Stimulated activated CD4-positive, alpha-beta T cell treated with anti-CD3 and anti-CD28 coated beads, TNF-alpha, amount 100 ng/mL, for 24 hours (primary cell): ENCODE measurements at places on chromosomes 2 and 18.

- DNase-seq = no peak
Observed at GRCh38 chr18:2954869-2955645, 57.9 kb downstream of the LPIN2 start.

DNA sequence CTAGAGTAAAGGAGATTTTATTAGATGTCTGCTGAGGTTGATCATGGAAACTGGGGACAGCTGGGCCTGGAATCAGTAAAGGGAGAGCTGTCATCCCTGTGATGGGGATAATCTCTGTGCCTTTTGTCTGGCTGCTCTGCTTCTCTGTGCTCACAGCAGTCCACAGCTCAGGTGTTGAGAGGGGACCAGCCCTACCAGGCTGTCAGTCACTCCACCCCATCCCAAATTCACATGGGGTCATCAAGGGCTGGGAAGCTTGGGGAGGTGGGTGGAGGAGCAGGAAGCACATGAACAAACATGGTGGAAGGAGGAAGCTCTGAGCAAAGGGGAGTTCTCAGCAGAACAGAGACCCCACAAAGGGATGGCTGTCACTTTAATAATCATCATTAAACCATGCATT, 13.7 kb upstream of the LRRFIP1 start:
- no peak for DNase-seq

DNA sequence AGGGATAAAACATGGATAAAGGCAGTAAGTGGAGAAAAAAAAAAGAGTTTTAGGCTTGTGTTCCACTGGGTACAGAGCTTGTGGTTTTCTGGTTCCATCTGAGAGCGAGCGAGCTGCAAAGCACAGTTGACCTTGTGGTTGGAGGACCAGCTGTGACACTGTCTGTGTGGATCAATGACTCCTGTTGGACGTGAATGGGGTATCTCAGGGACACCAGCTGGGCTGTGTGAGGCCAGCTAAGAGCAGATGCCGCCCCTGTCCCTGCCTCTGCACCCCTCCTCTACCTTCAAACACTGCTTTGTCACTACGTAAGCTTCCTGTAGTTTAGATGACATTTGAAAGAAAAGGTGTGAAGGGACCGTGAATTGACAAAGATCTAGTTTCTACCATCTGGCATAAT, 67.8 kb downstream of the QPCT start:
- no peak for DNase-seq

DNA sequence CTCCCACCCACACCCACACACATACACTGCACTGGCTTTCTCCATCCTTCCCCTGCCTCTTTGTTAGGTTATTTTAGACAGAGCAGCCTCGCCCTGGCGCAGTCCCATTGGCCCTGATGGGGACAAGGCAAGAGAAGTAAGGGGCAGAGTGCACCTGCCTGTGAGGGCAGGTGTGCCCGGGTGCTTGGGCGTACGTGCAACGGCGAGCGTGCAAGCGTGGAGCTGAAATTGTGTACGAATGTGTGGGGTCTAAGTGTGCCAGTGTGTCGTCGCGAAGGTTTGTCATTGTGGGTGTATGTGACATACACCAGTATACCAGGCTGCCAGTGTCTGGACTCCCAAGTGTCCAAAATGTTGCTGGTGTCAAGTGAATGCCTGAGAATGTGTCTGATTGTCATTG, 544 bp downstream of the LRATD1 start:
- DNase-seq = no peak

DNA sequence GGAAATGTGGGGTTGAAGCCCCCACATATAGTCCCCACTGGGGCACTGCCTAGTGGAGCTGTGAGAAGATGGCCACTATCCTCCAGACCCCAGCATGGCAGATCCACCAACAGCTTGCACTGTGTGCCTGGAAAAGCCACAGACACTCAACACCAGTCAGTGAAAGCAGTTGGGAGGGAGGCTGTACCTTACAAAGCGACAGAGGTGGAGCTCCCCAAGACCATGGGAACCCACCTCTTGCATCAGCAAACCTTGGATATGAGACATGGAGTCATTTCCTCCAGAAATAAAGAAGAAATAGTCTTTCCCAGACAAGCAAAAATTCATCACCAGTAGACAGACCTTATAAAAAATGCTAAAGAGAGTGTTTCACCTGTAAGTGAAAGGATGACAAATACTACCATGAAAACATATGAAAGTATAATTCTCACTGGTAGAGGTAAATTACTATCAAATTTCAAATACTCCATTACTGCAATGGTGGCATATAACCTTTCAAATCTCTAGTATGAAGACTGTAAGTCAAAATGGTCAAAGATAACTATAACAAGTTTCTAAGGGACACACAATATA, 152.6 kb upstream of the EPHA4 start:
- no peak for DNase-seq

DNA sequence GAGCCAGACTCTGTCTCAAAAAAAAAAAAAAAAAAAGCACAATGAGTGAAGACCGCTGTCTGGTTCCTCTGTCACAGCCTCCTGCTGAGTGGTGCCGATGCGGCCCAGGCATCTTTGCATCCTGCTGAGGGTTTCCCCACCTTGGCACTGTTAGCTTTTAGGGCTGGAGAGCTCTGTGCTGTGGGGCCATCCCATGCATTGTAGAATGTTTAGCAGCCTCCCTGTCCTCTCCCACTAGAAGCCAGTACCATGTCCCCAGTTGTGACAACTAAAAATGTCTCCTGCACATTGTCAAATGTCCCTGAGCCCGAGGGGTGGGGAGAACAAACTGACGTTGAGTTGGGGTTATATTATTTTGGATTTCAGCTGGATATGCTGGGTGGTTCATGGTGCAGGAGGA, 7.9 kb upstream of the COLEC11 start:
- DNase-seq = no peak

GRCh38 chr2:27123302-27124150, at the start of gene ABHD1:
TSS of gene ABHD1 (plus strand) at chr2:27123815. CDS start at chr2:27123949, 134 bp downstream.
- peak; percentile 27 for DNase-seq

- DNase-seq = peak; percentile 59
Observed at GRCh38 chr2:160492401-160493226, 993 bp downstream of the RBMS1 start.

DNA sequence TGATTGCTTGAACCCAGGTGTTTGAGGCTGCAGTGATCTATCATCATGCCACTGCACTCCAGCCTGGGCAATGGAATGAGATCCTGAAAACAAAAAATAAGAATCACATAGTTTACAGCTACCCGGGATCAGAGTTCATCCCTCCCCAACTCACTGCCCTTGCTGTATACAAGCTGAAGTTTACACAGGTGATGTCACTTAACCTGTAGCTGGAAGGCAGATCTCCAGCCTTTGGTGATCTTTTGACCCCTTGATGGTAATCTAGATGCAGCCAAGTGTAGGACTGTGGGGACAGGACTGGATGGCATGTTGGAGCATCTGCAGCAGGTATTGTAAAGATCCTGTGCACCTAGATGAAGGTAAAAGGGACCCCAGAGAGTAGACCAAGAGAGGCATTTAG, 66.7 kb upstream of the SLC14A2 start:
- no peak for DNase-seq

- DNase-seq = no peak
Observed at GRCh38 chr2:102253140-102253752, 58.1 kb upstream of the IL1RL1 start.

GRCh38 chr2:167689444-167689843, 558.0 kb downstream of the STK39 start:
- DNase-seq = no peak

DNA sequence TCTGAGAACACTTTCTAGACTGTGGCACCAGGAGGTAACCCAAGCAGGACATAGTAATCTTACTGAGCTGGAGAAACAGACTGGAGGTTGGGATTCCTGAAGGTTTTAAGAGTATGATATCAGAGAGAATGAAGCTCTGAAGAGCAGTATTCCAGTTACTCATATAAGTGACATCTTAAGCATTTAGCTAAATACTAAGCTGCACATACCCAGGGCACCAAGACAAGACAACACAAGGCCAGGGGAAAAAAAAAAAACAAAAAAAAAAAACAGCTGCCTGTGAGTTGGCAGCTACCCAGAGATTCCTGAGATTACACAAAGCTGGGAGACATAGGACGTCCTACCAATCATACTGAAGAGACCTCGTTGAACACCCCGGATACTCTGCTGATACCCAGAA, 175.8 kb downstream of the SRBD1 start:
- DNase-seq = no peak

- no peak for DNase-seq
Observed at GRCh38 chr2:138713504-138713903, 66.7 kb downstream of the NXPH2 start.

GRCh38 chr2:142598846-142599245, 278.6 kb upstream of the KYNU start:
- no peak for DNase-seq

GRCh38 chr2:29053223-29053622, 21.1 kb downstream of the PCARE start:
- no peak for DNase-seq

DNA sequence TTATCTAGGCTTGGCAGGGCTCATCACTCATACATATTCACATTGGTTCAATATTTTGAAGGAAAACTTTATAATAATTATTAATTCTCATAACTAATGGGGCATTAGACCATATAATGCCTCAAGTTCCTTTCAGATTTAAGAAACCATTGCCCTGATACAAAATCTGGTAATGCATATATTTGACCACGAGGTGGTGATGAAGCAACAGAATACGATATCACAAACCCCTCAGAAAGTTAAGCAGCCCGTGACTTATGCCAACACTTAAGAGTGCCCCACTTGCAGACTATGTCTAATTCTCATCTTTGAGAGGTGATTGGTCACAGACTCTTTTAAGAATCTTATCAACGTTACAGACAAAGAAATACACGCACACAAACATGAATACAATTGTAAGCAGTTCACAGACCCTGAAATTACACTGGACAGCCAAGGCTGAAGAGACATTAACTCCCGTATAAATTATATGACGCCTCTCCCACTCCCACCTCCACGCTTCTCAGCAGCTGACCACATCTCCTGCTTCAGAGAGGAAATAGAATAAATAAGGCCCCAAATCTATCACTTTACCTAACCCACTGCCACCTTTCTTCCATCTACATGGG, 20.7 kb upstream of the DNAH6 start:
- DNase-seq = no peak

DNA sequence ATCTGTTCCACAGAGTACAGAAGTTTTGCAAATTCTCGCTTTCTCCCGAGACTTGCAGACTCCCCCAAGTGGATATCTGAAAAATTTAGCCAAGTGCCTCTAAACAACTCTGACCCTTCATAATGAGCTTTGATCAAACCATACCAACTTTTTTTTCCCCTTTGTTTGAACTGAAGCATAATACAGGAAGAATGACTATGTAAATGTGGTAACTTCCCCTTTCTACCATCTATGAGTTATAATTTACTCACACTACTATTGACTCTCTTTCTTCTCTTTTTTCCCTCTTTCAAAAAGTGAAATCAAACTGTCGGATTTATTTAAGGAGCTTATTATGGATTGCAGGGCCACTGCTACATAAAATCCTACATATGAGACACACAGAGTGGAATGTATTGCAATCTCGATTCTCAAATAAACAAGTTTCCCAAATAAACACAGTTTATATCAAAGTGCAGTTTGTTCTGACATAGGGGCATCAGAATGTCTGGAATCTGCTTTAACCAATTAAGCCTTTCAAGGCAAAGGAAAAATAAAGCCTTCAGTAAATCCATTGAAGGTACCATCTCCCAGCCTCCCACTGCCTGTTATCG, 1.4 kb upstream of the ZNF804A start:
- DNase-seq = no peak

GRCh38 chr2:135913727-135914365, 37.6 kb upstream of the MCM6 start:
- DNase-seq = no peak

GRCh38 chr2:6069381-6069780, 377.2 kb downstream of the SOX11 start:
- no peak for DNase-seq

DNA sequence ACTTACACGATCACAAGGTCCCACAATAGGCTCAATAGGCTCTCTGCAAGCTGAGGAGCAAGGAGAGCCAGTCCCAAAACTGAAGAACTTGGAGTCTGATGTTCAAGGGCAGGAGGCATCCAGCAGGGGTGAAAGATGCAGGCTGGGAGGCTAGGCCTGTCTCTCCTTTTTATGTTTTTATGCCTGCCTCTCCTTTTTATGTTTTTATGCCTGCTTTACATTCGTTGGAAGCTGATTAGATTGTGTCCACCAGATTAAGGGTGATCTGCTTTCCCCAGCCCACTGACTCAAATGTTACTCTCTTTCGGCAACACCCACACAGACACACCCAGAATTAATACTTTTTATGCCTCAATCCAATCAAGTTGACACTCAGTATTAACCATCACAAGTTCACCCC, 9.9 kb upstream of the GYPC start:
- no peak for DNase-seq

DNA sequence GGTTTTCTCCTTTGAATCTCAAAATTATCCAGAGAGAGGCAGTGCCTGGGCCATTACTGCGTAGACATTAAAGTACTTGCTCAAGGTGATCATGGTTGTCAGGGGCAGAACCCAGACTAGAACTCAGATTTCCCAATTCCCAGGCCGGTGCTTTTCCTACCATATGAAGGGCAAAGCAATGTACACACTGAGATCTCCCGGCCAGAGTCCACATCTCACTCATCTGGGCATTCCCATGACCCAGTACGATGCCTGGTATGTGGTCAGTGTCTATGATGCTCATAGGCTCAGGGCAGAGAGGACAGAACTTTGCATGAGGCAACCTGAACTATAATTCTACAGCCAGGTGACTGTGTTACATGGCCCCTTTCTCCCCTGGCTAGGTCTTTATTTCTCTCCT, 531.4 kb downstream of the TDRD15 start:
- DNase-seq = no peak

- DNase-seq = no peak
Observed at GRCh38 chr2:210147614-210148013, 23.6 kb downstream of the KANSL1L start.

DNA sequence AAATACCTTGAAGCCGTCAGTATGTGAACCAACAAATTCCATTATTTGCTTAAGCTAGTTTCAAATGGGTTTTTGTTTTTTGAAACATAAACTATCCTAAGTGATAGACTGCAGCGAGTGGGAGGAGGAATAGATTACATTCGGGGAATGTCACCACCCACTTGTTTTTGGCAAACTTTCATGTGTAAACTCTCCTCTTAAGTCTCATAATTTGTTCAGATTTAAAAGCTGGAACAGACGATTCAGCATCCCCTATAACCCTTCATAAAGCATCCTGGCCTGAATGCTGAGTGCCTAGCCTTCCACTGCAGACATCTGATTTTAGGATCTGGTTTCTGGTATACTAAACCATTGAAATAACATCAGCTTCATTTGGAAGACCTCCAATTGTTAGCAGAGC, 51.0 kb downstream of the CPO start:
- DNase-seq = no peak

GRCh38 chr2:161134547-161135518, 25.4 kb upstream of the TANK start:
- no peak for DNase-seq
